ENCODE measurements at places on chromosomes 1 and 21. TPM values are rescaled to one million over a fixed set of nuclear protein-coding genes. Genes with fewer than 3 reads are reported as not detected.

CAPN8 gene
- 94.7 TPM for total RNA-seq

PCP4L1 gene
- not detected for total RNA-seq

PTPRC gene
- total RNA-seq = 0.79 TPM

AK4 gene
- total RNA-seq = 17.6 TPM

CELA3A gene
- not detected for total RNA-seq

DNA sequence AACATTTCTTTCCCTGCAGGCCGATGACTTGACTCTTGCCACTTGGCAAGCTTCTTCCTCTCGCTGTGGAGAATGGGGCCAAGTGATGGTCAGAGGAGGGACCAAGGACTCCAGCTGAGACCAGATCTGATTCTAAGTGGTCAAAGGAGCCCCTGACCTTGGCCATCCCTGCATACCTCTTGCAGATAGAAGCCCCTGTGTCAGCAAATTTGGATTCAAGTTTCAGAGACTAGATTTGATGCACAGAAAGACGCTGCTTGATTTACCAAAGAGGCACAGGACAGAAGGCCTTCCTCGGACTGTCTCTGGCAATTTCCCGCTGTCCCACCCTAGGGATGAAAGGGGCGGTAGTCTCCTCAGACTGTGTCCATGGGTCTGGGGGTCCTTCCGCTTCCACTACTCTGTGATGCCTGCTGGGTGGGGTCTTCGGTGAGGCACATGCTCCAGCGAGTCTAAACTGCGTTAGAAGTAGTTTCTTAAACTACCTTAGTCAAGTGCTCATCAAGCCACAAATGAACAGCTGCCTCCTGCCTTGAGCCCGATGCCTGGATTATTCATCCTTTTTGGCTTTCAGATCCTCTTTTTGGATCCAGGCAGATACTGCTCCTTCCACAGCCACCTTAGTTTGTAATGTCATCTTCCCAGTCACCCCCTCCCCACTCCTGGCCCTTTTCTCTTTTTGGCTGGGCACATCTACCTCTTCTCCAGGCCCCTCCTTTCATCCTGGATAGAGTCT lies 31.8 kb upstream of the RBM15 start:
- no peak for DNase-seq

DNA sequence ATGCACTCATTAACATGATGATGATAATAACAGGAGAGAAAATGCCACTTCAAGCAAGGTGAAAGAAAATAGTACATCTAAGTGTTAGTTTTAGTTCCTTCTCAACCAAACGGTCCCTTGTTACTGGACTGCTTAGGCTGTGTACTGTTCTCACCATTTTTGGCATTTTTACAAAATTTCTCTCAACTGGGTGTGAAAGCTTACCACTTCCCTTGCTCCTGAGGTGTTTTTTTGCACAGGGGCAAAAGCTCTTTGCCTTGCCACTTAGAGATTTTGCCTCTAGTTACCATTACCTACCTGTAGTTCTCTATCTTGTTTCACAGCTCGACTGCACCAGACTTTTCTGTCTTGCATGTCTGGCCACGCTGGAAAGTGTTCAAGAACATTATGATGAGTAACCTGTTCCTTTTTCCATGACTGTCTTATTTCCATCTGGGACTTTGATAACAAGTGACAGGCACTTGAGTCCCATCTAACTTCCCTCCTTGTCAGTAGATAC lies 10.7 kb downstream of the NEK7 start:
- no peak for DNase-seq

GRCh38 chr1:153801786-153802697 lies 26.8 kb downstream of the SLC27A3 start:
- no peak for DNase-seq

DNA sequence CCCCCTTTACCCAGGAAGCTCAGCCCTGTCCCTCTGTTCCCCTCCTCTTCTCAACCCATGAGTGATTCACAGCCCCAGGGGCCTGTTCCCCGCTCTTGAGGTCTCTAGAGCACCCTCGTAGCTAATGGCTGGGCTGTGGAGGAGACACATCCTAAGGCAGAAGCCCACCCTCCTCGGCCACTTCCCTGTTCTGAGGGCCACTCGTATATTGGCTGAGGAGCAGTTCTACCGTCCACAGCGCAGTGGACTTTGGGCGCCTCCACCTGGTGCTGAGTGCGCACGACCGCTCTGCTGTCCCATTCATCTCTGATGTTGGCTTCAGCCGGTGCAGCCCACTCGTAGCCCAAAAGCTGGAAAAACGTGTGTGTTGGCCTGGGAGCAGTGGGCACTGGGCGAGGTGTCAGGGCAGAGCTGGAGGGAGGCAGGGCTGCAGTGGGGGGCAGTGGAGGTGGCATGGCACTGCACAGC lies 24.5 kb upstream of the PKP1 start:
- no peak for DNase-seq

GRCh38 chr1:32786856-32787255 lies 30.3 kb downstream of the YARS1 start:
- DNase-seq = no peak

DNA sequence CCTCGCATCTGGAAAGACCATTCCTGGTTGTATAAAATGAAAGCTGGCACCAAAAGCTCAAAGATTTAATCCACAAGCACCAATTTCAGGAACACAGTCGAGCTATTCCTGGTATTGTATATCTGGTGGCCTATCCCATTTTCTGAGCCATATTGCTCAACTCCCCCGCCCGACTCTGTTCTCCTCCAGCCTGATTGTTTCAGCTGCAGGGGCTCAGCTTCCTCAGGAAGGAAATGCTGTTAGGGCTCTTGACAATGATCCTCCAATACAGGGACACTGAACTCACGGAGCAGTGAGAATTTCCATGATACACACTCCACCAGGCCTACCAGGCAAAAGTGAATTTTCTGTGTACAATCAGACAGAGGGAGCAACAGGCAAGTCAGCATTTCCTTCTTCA lies 16.9 kb upstream of the TDRD10 start:
- DNase-seq = no peak
